ENCODE measurements at places on chromosomes 12 and 14. TPM values are rescaled to one million over a fixed set of nuclear protein-coding genes. Genes with fewer than 3 reads are reported as not detected.

Gene CMA1
- total RNA-seq, result not detected

- no peak for DNase-seq
Measured at GRCh38 chr12:8661751-8662150, 875 bp downstream of the MFAP5 start.

- DNase-seq, result no peak
Measured at GRCh38 chr14:76245097-76245496, 93.4 kb downstream of the GPATCH2L start.

- no peak for DNase-seq
Measured at GRCh38 chr14:43729143-43729542, 777.9 kb downstream of the FSCB start.

DNA sequence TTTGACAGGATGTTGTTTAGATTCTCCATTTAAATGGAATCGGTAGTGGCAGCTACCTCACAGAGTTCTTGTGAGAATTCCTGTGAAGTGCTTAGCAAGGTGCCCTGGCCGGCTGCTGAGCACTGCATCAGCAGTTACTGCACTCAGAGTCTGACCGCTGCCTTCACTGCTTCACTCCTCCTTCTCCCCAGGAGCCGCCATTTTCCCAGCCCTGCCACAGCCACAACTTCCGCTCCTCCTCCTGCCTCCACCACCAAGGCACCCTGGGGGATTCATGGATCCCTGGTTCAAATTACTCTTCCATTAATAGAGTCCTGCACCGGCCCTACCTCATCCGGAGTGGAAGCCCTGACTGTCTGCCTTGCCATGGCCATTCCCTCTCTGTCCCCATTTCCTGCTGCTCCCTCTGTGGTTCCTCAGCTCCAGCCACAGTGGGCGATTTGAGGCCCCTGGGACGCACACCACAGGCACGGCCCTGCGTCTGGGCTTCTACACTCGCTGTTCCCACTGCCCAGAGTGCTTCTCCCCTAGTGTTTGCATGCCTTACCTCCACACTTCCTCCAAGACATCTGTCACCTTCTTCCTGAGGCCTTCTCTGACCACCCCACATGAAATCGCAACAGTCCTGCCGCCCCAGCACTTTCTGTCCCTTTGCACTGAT lies 210.3 kb downstream of the IPO8 start:
- no peak for DNase-seq

- peak; percentile 71 for DNase-seq
Measured at GRCh38 chr12:50314636-50315312, 31.5 kb upstream of the LIMA1 start.

DNA sequence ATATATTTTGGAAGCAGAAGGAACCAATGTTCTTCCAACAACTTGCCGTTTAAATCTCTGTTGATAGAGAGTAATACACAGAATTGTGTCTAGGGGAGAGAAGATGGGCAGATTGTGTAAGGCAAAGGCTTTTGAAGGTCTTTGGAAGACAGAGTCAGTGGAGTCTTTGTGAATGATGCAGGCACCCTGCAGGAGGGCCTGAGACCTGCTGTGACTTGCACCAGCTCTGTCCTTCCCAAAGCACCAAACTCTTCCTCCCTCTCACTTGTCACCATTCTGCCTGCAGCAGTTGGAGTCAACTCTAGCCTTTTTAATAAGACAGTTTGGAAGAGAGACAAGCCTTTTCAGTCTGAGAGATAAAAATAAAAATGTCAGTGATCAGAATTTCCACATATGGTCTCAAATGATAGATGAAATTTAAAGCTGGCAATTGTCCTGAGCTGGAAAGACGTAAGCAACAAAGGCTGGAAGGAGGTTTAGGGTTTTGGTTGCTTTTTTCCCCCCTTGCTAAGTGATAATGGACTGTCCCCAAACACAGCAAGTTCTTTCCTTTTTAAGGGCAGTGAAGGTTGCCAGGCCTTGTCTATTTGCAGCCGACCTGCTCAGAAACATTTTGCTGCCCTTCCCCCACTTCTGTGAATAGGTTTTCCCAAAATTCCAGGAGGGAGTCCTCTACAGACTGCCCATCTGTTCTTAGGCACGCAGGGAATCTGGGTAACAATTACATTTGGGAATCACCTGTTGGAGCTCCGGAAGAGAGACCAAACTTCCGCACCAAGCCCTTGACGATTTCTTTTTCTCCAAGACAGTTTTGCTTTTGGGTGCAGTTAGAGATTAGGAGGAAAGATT lies 103.0 kb upstream of the NTF3 start:
- DNase-seq, result peak; percentile 22

Gene KHNYN
- 41.9 TPM for total RNA-seq

DNA sequence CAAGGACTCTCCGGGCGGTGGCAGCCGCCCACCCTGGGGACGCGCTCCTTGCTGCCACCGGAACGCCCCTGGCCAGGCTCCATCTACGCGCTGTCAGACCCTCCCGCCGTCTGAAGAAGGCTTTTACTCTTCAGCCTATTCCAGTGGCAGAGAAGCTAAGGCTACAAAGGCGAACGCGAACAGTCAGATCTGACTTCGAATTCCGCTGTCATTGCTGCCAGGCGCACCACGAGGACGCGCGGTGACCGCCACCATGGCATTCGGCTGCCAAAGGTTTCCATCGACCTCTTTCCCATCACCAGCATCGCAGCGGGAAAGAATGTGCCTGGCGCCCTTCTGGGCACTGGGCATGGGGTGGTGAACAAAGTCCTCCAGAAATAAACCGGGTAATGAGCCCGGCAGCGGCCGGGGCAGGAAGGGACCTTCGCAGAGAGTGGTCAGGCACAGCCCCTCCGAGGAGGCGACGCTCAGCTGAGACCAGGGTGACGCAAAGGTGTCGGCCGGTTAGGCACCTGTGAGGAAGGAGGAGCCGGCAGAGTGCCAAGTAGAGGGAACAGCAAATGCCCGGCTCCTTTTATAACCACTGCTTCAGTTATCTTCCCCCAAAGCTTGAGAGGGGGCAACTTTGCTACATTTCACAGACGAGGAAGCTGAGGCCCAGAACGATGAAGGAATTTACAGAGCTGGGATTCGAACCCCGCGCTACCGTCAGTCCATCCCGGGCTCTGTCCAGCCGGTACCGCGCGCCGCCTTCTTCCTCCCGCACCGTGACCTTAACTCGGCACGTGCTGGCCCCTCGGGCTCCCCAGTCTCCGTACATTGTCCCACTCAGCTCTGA lies 1.9 kb upstream of the RFX4 start:
- DNase-seq, result no peak

Gene SLC6A13
- not detected for total RNA-seq

Gene NFE2
- 18.5 TPM for total RNA-seq

DNA sequence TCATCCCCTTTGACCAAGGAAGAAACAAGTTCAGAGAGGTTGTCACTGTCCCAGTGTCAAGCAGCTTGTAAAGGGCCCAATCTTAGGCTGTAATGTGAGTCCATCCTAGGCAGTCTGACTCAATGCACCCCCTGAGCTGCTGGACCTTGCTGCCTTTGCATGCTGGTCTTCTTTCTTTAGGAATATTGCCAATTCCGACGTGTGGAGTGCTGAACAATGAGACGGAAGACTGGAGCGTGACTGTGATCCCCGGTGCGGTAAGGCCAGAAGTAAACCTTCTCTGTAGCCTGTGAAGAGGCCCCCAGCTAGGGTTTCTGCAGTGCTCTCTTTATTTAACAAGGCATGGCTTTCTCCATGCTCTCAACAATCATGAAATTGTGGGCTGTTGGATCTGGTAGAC lies 963 bp downstream of the TCTN2 start:
- no peak for DNase-seq

- DNase-seq, result no peak
Measured at GRCh38 chr12:109737631-109738030, 24.0 kb downstream of the FAM222A start.

GRCh38 chr14:100523843-100524169 lies 63.4 kb downstream of the BEGAIN start:
- DNase-seq, result no peak

- DNase-seq, result no peak
Measured at GRCh38 chr14:69651664-69652063, 40.3 kb downstream of the SUSD6 start.

DNA sequence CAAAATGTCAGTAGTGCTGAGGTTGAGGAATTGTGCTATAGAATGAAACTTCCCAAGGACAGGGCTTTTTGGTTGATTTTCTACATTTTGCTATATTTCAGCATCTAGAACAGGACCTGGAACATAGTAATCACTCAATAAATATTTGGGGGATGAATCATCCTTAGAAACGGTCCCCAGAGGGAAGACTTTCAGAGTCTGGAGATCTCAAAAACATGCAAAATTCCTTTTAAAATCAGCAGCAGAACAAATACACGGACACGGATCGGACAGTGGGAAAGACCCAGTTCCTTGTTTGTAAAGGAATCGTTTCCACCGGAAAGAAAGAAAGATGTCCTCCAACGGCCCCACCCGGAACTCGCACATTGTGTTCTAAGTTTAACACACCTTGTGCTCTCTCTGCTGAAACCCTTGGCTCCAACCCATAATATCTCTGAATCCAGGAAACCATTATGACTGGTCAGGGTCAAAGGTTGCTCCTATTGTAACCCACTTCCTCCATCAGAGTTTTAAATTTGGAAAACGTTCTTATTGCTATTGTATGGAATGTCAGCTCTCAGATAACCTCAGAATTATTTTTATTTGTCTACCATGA lies 617.2 kb downstream of the MED13L start:
- DNase-seq, result no peak

Gene KLC1
- 184 TPM for total RNA-seq

- peak; percentile 81 for DNase-seq
Measured at GRCh38 chr14:49853572-49854375, 1.2 kb upstream of the NEMF start.

Gene GARIN6
- total RNA-seq, result not detected

GRCh38 chr12:78697817-78698415 lies 166.7 kb upstream of the SYT1 start:
- DNase-seq, result no peak

DNA sequence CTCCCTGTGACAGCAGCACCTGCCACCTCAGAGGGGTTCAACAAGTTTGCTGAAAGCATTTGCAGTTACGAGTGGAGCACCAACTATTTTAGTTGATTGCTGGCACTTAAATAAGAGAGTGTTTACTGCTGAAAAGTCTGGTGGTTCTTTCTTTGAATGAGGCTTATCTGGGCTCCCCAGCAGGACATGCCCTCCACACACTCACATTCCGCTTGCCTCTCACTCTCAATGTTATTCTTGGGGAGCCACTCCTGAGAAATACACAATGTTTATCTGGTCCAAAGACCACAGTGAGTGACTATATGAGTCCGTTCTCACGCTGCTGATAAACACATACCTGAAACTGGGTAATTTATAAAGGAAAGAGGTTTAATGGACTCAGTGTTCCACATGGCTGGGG lies 31.9 kb downstream of the NT5DC3 start:
- no peak for DNase-seq

DNA sequence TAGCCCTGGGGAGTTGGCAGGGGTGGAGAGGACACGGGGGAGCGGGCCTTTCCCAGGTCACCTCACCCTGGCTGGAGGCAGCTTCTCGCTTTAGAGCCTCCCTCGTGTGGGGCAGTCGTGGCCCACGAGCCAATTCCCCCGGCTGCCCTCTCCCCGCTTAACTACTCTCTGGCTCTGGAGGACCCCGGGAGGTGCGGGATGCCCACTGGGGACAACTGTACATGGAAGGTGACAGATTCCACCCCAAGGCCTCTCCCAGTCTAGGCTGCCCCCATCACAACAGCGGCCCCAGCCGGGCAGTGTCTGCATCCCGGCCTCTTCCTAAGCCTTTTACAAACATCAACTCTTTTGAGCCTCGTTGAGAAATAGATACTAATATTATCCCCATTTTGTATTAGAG lies 78.1 kb downstream of the KIF26A start:
- no peak for DNase-seq

DNA sequence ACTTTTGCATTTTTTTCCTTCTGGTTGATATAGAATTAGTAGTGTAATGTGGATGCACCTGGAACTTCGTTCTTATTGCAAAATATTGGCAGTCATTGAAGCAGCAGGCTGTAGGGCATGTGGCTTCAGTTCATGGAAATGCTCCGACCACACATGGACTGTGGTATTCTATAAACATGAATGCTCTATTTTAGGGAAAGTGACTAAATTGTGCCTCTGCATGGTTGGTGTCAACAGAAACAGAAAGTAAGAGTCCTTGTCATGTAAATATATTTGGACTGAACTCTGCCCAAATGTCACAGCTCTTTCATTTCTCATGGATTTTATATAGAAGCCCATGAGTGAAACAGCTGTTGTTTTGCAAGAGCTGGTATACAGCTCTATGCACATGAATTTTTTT lies 917.0 kb downstream of the LRFN5 start:
- no peak for DNase-seq

Gene HHIPL1
- not detected for total RNA-seq

- DNase-seq, result peak; percentile 48
Measured at GRCh38 chr14:76647697-76648298, 113.5 kb upstream of the VASH1 start.

Gene CFL2
- total RNA-seq, result 50.6 TPM

DNA sequence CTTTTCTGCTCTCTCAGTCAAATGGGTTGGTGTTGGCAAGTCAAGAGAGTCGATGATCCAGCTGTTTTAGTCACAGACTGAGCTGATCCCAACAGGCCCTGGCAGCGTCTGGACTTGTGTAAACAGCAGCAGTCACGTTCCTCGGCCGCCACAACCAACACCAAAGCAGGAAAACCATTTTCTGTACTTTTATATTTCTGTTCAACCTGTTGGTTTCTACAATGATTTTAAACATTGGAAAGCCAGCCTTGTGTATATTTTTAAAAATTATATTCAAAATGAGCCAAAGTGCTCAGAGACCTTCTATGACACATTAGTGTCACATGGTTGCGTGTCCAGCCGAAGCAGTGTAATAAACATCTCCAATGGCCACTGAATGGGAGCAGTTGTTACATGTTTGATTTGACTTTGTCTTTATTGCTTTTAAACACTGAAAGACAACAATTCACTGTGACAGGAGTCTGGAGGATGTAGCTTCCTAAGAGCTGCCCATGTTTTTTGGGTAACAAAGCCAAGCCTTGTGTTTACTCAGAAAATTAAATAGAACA lies 5.9 kb upstream of the SIVA1 start:
- DNase-seq, result no peak

DNA sequence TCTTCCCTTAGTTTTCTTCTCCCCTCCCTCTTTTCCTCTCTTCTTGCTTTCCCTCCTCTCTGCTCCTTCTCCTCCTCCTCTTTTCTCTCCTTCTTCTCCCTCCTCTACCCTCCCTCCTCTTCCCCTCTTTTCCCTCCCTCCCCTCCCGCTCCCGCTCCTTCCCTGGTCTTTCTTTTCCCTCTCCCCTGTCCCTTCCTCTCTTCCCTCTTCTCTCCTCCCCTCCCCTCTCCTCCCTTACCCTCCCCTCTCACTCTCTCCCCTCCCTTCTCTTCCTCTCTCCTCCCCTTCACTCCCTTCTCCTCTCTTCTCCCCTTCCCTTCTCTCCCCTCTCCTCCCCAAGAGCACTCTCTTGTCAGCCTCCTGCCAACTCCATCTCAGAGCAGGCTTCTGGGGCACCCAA lies 17.4 kb upstream of the FBXO21 start:
- DNase-seq, result no peak
